ENCODE measurements at places on chromosomes 7 and 10.

GRCh38 chr10:56905051-56905450 is 544.0 kb upstream of the ZWINT start:
- no peak for DNase-seq

- DNase-seq, result no peak
Measured at GRCh38 chr7:20193242-20193777, 23.9 kb downstream of the MACC1 start.

DNA sequence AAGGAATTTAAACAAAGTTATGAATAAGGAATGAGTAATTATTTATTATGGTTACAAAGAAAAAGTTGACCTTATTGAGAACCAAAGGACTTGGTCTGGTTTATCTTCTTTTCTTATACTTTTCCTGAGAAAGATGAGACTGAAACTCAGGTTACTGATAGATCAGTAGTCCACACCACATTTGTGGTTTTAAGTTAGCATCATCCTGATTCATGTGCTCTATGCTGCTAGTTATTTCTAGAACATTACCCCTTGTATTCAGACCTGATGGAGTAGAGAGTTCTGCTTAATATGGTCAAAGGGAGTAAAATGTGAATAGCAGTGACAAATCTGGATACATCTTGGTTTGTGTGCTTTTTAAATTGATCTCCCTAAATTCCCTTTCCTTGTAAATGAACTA is 63.8 kb downstream of the FOXP2 start:
- no peak for DNase-seq

DNA sequence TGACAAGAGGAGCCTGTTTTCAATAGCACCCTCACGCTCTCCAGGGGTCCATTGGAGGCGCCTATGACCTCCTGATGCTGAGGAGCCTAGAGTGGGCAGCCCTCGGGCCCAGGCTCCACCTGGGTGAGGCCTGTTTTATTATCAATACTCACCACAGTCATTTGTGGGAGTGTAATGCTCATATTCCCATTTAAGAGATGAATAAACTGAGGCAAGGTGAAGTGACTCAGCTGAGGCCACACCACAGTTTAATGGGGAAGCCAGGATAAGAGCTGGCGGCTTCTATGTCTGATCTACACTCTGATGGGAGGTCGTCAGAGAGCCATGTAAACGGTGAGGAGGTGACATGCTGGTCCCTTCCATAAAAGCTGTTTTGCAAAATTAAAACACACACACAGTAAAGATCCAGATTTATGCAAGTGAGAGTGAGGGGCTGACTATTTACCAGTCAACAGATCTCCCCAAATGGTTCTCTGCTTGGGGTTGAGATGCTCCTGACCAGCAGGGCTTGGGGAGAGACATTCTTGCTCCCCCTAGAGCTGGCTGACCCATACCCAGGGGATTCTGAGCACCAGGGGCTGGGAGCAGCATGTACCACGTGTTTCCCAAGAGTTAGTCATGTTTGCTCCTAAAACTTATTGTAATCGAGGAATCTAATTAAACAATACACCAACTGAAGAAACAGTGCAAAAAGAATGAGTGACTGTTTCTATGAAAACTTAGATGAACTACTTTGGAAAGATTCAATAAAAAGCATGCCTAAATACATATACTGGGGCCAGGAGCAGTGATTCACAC is 81.0 kb upstream of the INSIG1 start:
- DNase-seq, result no peak

DNA sequence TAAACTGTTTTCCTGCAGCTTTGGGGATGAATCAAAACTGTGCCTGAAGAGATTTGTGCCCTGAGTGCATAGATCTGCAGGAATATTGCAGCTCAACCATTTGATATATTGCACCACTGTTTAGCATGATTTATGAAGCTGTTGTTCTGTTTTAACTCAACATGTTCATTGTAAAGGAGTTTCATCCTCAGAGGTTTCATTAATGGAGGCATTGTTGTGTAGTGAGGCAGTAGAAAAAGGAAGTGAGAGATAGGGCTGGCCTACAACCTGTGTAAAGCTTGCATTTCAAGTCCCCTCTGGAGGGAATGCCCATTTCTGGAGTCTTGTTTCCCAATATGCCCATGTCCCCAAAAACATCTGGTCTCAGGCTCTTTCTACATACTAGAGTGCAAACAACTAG is 67.5 kb downstream of the DNAJC12 start:
- no peak for DNase-seq

- no peak for DNase-seq
Measured at GRCh38 chr10:101438881-101439391, 85.0 kb downstream of the BTRC start.

DNA sequence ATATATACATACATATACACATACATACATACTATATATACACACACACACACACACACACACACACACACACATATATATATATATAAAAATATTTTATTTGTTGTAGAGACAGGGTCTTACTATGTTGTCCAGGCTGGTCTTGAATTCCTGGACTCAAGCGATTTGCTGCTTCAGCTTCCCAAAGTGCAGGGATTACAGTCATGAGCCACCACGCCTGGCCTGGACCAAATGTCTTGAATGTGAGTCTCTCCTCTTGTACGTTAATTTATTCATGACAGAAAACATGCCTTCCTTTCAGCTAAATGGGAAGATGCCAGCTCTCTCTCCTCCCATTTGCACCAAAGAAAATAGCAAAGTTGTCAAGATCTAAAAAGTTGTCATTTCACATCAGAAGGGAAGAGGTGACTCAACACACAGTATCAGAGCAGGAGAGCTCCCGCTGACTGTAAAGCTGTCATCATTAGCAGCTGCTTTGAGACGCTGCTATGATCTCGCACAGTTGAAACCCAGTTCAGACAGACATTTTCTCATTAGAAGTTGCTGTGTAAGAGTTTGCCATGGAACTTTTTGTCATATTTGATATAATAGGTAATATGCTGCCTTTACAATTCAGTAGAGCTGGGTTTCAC is 224.3 kb downstream of the SFMBT2 start:
- no peak for DNase-seq

DNA sequence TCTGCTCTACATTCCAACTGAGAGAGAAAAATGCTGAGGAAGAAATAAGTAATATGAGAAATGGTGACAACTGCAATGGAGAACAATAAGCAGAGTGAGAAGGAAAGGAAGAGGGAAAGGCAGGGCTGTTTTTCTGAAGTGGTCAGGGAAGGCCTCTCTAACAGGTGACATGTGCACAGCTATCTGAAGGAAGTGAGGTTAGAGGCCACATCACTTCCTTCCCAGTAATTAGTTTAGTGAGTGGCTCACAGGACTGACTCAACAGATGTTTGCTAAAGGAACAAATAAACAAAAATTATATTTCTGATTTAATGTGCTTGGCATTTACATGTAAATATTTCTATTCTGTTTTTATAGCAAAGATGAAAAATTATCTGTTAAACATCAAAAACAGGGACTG is 77.9 kb downstream of the ARHGAP21 start:
- DNase-seq, result no peak

GRCh38 chr10:118754229-118754555 is 578 bp downstream of the CACUL1 start:
- DNase-seq, result peak; percentile 32

DNA sequence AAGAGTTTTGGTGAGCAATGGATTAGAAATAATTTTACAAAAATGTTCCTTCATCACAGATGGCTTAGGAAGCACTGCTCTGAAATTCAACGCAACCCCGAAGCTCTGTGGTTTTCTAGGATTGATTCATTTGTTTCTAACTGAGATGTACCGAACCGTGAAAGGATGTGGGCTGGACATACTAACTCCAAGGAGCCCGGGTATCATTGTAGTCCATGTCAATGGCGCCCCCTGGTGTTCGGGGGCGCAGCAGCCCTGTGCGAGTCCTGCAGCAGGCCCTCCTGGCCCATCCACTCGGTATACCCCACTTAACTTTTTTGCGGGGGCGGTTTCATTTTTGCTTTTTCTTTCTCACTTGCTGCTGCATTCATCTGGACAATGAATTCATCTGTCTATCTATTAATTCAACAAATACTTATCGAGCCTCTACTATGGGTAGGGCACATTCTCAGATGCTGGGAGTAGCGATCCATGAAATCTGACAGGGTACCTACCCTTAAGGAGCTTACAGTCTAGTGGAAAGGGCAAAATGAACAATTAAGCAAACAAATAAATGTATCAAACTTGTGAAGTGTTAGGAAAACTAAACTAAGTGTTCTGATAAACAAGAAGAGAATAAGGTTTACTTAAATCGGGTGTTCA is 25.2 kb upstream of the ITPRID1 start:
- DNase-seq, result peak; percentile 19

- no peak for DNase-seq
Measured at GRCh38 chr7:16071246-16071857, 350.0 kb downstream of the CRPPA start.

GRCh38 chr7:45028920-45029344 is 28.9 kb downstream of the CCM2 start:
- DNase-seq, result no peak

DNA sequence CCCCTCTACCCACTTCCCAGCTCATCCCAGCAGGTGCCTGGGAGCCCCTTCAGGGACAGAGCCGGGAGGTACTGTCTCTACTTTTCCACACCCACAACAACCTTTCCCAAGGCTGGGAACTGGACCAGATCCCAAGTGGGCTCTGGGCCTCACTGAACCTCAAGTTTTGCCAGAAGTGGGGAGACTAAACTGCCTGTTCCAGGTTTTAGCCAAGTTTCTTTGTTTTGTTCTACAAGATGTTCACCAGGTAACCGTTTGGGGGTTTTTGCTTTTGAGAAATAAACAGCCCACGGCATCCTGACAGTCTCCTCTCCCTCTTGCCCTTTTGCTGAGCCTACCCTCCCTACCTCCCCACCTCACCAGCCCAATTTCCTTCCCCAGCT is 10.6 kb upstream of the EMX2 start:
- no peak for DNase-seq

- DNase-seq, result no peak
Measured at GRCh38 chr7:103499976-103500375, 54.0 kb upstream of the SLC26A5 start.

GRCh38 chr7:157028199-157028903 is 17.9 kb upstream of the MNX1 start:
- no peak for DNase-seq

DNA sequence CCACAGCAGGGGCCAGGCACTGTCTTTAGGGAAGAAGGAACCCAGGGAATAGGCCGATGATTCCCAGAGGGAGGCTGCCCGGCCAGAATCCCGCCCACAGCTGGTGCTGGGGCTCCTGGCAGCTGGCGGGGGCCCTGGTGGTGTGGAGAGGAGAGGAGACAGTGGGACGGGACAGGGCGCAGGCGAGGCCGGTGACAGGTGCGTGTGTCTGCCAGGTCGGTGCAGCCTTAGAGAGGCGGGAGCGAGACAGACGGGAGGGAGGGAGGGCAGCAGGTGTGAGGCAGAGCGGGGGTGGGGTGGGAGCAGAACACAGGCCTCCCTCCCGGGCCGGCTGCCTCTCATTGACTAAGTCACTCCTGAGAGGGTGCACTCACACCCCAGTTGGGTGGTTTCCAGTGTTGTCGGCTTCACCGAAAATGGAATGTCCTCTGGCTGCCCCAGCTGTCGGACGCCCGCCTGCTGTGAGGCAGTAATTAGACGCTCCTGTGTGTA is 55.2 kb downstream of the ELFN1 start:
- no peak for DNase-seq

- no peak for DNase-seq
Measured at GRCh38 chr10:21314906-21315644, 210.4 kb downstream of the SKIDA1 start.

DNA sequence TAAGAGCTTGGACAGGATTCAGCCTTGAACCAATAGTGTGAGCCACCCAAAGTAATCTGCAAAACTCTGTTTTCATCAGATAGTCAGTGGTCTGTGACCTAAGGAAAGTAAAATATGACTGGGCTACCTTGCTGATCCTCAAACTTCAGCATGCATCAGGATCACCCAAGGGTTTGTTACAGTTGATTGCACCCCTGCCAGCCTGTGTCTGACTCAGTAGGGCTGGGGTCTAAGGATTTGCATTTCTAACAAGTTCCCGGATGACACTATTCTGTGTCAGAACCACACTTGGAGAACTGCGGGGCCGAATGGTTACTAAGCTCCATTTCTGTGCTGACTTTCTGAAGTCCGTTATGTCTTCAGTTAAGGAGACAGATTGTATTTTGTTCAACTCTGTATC is 40.6 kb upstream of the TSPAN13 start:
- DNase-seq, result no peak

GRCh38 chr7:77383333-77383740 is 32.8 kb downstream of the GSAP start:
- no peak for DNase-seq

DNA sequence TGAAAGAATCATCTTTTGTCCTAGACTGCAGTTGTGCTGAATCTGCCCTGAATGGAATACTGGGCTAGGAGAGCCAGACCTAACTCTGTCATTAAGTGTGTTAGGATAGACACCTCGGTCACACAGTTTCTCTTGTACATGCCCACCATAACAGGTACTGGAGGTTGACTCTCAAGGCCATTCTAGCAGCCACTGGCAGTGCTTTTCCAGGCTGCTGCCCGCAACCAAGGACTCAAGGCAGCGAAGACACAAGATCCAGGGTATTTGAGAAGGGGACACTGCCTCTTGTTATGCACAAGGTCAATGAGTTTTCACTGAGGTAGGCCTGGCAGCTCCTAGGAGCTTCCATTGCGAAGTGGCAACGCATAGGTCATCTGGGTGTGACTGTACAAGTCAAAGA is 70.6 kb upstream of the ZNF746 start:
- DNase-seq, result no peak

- no peak for DNase-seq
Measured at GRCh38 chr10:79547973-79548372, 12.2 kb downstream of the SFTPA2 start.

GRCh38 chr7:117019786-117020590 is 66.7 kb downstream of the ST7 start:
- DNase-seq, result no peak

GRCh38 chr7:78779788-78780187 is 673.7 kb downstream of the MAGI2 start:
- no peak for DNase-seq

GRCh38 chr7:43431020-43431595 is 151.8 kb upstream of the STK17A start:
- DNase-seq, result no peak

- no peak for DNase-seq
Measured at GRCh38 chr7:44148166-44148565, 7.0 kb upstream of the MYL7 start.

- DNase-seq, result no peak
Measured at GRCh38 chr10:74827694-74828093, 1.3 kb downstream of the KAT6B start.

- no peak for DNase-seq
Measured at GRCh38 chr10:60286559-60286958, 103.1 kb downstream of the ANK3 start.

All from stimulated activated CD8-positive, alpha-beta memory T cell treated with anti-CD3 and anti-CD28 coated beads, Interleukin-2, amount 100 ng/mL, for 48 hours (primary cell).